AG04449 (cell line): ENCODE measurements at places on chromosomes 3 and 15.

- DNase-seq, result no peak
Observed at GRCh38 chr3:65928110-65928509, 110.6 kb downstream of the MAGI1 start.

- DNase-seq, result no peak
Observed at GRCh38 chr15:77525400-77525811, 104.7 kb downstream of the HMG20A start.

DNA sequence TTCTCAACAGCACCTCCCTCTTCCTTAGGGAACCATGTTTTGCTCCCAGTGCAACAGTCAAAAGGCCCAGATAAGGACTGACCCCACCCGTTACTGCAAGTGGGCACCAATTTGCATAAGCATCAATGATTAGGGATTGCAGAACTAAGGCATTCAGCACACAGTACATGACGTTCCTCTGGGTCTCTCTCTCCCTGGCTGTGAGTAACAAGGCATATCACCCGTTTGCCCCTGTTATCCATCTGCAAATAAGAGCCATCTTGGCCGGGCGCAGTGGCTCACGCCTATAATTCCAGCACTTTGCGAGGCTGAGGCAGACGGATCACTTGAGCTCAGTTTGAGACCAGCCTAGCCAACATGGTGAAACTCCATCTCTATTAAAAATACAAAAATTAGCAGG lies 18.8 kb downstream of the MAGI1 start:
- no peak for DNase-seq

GRCh38 chr3:99902091-99902490 lies 84.4 kb downstream of the CMSS1 start:
- no peak for DNase-seq

DNA sequence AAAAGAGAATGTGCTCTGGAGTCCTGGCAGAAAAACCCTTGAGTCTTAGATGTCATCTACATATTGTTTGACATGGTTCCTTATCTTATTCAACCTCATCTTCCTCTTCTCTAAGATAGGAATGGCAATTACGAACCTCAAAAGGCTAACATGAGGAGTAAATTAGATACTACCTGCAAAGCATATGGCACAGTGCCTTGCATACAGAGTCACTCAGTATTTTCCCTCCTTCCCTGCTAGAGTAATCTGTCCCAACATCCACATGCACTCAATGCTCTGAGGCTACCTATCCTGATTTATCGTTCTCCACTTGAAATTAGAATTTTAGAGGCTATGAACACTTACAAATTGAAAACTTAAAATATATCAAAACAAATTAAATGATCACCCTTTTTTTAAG lies 386.7 kb downstream of the RSL24D1 start:
- no peak for DNase-seq

DNA sequence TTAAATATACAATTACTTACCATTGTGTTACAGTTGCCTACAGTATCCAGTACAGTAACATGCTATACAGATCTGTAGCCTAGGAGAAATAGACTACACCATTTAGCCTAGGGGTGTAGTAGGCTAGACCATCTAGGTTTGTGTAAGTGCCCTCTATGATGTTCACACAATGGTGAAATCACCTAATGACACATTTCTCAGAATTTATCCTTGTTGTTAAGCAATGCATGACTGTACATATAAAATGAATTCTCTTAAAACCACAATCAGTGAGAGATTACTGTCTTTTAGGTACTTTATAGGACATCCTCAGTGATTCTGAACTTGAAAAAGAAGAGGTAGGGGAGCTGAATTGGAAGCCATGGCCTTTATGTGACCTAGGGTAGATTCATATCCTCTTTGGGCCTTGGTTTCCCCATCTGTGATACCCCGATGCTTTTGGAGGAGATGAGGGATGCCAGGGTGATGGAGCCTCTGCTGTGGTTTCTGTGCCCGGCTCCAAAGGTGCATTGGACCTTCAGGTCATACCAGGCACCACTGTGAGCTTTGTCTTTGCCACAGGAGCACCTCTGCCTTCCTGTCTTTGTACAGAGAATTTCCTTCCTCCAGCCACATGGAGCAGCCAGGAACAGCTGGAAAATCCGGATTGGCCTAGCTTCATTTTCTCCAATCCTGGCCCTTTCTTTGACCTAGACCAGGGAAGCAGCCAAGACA lies 51.9 kb upstream of the FLNB start:
- DNase-seq, result peak; percentile 85

- no peak for DNase-seq
Observed at GRCh38 chr3:171286580-171287249, 173.5 kb downstream of the TNIK start.

DNA sequence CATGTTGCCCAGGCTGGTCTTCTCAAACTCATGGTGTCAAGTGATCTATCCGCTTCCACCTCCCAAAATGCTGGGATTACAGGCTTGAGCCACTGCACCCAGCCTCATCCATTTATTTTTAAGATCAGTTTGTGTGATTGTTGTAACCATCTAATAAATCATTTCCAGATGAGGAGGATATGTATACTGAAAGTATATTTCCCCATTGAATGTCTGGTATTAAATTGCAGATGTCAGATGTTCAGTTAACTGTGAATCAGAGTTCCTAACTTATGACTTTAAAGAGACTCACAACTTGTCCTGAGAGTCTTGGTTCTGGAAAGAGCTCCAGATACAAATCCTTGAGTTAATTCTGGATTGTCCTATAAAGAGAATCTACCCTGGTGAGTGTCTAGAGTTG lies 62.4 kb downstream of the TRIM71 start:
- no peak for DNase-seq

- no peak for DNase-seq
Observed at GRCh38 chr15:73840771-73841170, 32.6 kb upstream of the TBC1D21 start.

GRCh38 chr3:108127301-108127988 lies 36.6 kb upstream of the CD47 start:
- no peak for DNase-seq

GRCh38 chr3:46619845-46620778 lies 7.8 kb downstream of the FAM240A start:
- no peak for DNase-seq

- peak; percentile 54 for DNase-seq
Observed at GRCh38 chr3:175695251-175695650, 836.1 kb downstream of the NAALADL2 start.

GRCh38 chr3:190003068-190003467 lies 117.6 kb downstream of the P3H2 start:
- no peak for DNase-seq

GRCh38 chr15:78914027-78914764 lies 30.6 kb downstream of the CTSH start:
- DNase-seq, result no peak

- no peak for DNase-seq
Observed at GRCh38 chr3:64467255-64467944, 220.4 kb downstream of the ADAMTS9 start.

GRCh38 chr3:179224584-179224983 lies 26.3 kb downstream of the KCNMB3 start:
- DNase-seq, result no peak

GRCh38 chr15:77515613-77516012 lies 94.9 kb downstream of the HMG20A start:
- DNase-seq, result no peak

DNA sequence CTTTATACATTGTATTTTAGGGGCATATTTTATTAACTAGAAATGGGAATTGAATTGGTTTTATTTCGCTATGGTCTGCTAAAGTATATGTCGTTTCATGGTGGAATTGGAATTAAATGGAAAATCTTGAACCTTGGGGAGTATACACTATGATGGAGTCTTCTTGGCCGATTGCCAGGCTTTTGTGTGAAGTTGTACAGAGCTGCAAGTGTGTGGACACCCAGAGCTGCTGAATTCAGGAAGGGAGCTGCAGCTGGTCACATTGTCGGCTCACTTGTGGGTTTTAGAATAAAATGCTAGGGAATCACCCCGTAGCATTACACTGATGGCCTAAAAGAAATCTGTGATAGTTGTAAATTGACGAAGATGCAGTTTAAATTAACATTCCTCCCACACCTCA lies 35.1 kb downstream of the USP3 start:
- DNase-seq, result no peak

DNA sequence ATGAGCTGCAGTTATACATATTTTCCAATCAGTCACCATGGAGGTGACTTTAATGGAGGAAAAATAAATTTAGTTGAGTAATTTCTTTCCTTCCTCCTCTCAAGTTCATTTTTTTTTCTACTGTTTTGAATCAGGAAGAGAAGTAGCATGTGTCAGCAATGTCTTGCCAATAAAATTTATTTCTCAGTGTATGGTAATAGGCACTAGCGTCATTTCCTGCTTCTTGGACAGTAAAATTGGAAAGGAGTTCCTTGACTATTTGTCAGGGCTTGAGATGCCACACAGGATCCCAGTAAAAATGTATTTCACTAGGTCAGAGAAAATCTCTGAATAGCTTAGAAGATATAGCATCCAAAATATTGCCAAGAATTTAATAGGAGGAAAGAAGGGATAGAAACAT lies 605.9 kb downstream of the ROBO1 start:
- no peak for DNase-seq

- no peak for DNase-seq
Observed at GRCh38 chr3:184257083-184257915, 4.1 kb downstream of the CAMK2N2 start.

DNA sequence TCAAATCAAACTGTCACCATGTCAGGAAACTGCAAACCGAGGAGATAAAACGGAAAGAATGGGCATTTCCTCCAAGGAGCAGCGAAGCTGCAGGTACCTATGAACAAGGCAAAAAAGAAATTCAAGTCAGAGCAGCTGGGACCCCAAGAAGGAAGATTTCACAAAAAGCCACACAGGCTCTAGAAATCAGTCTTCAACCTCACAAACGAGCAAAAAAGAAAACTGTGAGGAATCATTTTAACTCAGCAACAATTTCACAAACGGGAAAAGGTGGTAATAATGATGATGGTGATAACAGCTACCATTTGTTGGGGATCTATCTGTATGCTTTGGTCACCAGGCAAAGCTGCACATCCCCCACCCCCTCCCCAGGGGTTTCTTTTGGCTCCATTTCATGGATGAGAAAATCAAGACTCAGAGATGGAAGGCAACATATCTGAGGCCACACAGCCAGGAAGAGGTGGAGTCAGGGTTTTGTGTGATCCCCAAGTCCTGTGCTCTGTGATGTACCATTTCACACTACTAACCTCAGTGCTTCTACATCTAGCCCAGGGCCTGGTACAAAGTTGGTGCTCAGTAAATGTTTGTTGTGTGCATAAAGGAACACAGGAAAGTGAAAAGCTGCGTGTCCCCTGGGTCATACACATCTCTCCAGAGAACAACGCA lies 109.9 kb downstream of the IQSEC1 start:
- no peak for DNase-seq

- no peak for DNase-seq
Observed at GRCh38 chr15:41585127-41586047, 26.4 kb downstream of the TYRO3 start.

GRCh38 chr3:42430781-42431532 lies 20.5 kb upstream of the LYZL4 start:
- no peak for DNase-seq

GRCh38 chr3:188239035-188239434 lies 85.1 kb downstream of the LPP start:
- no peak for DNase-seq

GRCh38 chr3:111594205-111594604 lies 941 bp downstream of the ZBED2 start:
- peak; percentile 47 for DNase-seq

GRCh38 chr15:83559310-83559966 lies 94.5 kb upstream of the ADAMTSL3 start:
- peak; percentile 21 for DNase-seq

DNA sequence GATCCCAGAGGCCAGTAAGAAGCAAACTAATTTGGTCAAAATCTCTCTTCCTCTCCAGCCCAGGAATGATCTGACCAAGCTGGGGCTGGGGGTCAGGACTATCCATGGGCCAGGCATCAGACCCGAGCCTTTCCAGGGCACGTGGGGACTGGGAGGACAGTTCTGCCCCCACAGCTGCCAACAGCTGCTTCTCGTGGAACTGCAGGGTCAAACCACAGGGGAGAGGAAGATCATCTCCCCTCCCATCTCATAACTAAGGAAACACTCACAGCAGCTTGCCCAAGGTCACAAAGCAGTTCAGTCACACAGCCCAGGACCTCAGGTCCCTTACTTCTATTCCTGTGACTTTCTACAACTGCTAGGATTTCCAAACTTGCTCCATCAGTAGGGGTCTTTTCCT lies 47.1 kb downstream of the DAPK2 start:
- no peak for DNase-seq

DNA sequence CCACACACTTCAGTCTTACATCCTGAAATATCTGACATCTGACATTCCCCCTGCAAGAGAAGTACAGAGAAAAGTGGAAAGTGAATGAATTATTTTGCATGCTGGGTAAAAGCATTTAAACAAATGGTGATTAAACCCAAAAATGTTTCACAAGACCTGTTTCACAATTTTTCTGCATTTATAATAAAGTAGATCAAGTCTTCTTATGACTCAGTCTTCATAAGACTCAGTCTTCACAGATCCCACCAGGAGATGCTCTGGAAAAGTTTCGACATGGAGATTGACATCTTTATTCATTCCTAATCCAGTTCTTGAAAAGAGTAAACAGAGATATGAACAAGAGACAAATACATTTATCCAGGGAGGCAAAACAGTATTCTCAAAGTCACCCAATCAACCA lies 13.2 kb upstream of the EDC3 start:
- no peak for DNase-seq

GRCh38 chr15:80087104-80087503 lies 27.6 kb downstream of the ZFAND6 start:
- DNase-seq, result no peak

GRCh38 chr3:168096210-168096652 lies 507 bp upstream of the GOLIM4 start:
- DNase-seq, result peak; percentile 79
